Activated T-cell treated with anti-CD3 and anti-CD28 coated beads for 4 hours (primary cell): ENCODE measurements at places on chromosomes 3 and 15.

- no peak for DNase-seq
Measured at GRCh38 chr3:28989646-28990089, 291.2 kb upstream of the RBMS3 start.

GRCh38 chr15:39194106-39194830, 386.6 kb upstream of the THBS1 start:
- no peak for DNase-seq

GRCh38 chr3:127719369-127719768, 46.6 kb downstream of the ABTB1 start:
- DNase-seq: no peak

DNA sequence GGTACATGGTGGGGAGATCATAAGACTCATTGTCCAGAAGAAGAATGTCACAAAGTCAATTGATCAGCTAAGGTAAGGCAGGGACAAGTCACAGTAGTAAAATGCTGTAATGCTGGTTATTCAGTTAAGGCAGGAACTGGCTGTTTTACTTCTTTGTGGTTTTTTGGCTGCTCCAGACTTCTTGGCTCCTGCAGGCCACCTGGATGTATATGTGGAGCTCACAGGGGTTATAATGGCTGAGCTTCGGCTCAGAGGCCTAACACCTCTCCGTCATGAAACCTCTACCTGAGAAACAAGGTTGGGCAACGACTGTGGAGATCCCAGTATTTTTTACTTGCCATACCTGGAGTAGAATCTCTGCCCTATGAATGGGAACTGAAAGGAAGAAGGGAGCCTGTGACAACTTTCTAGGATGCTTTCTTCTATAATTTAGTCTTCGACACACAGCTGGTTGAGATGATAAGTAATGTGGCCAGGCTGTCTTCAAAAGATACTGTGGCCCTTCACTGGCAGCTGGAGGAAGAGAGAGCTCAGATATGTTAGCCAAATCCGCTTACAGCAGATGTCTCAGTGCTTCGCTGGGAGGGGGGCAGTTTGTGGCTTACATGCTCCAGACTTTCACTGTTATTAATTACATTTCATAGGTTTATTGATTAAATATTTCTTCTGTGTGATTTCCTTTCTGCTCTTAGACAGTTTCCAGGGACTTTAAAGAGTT, 887.8 kb downstream of the IGSF11 start:
- DNase-seq: no peak
